ENCODE measurements at places on chromosomes 3 and 15.

- no peak for DNase-seq
These were observed 39.3 kb downstream of the PPCDC start for GRCh38 chr15:75062706-75063105.

- no peak for DNase-seq
These were observed 217.2 kb upstream of the UBE2E1 start for GRCh38 chr3:23588547-23588946.

GRCh38 chr3:168249205-168249549 lies 153.5 kb upstream of the GOLIM4 start:
- no peak for DNase-seq

GRCh38 chr3:156718622-156719306 lies 44.4 kb downstream of the TIPARP start:
- DNase-seq = no peak

DNA sequence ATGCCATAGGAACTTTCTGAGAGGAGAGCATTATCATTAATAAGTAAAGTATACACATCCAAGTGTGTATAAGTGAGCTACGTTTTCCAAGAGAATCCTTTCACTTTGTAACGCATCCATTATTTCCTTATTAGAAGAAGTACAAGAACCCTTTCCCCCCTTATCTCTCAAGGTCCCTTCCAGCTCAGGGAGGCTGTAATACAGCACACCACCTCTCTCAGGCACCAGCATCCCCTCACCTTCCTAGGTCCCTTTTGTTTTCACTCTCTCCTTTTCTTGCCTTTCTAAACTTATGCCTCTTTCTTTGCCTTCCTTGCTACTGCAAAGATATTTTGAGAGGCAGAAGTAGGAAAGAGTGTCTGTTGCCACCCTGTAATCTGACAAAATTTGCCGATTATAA lies 446.0 kb downstream of the GRM7 start:
- DNase-seq = no peak

DNA sequence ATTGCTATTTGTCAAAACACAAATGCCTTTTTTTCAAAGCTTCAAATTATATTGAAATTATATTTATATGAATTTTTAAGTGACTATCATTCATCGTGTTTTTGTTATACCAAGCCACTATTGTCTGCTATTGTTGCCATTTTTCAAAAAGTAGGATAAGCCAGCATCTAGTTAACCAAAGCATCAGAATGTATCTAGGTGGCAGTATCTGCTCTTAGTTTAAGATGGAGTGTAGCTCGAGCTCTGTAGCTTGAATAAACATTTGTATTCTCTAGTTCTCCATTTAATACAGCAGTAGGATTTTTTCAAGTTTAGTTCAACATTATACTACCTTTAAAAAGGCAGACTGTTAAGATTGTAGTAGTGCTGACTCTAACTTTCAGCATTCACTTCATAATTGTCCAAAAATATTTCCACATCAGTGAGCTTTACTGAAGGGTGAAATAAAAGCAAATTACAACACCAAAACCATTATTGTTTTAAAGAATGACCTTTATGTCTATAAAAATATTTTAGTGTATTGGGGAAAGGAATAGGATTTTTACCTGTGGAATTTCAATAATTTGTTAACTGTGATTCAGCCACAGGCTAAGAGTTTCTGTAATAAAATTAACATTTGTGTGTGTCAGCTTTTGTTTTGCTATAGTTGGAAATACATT lies 19.6 kb upstream of the C15orf61 start:
- no peak for DNase-seq

- no peak for DNase-seq
These were observed 147.8 kb upstream of the IL12A start for GRCh38 chr3:159840703-159841299.

DNA sequence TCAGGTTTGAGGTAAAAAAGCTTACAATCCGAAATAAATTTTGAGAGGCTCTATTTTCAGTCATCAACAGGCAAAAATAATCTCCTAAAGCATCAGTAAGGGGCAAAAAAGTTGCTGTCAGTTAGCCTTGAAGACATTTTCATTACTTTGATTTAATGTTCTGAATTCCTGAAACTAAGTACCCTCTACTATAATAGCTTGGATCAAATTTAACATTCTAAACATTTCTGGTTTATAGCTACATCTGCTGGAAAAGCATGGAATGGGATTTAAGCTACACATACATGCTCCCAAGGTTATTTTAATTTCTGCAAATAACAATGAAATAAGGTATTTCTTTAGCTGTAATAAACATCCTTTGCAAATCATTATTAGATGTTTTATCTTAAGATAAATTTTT lies 245.4 kb downstream of the ULK4 start:
- no peak for DNase-seq

DNA sequence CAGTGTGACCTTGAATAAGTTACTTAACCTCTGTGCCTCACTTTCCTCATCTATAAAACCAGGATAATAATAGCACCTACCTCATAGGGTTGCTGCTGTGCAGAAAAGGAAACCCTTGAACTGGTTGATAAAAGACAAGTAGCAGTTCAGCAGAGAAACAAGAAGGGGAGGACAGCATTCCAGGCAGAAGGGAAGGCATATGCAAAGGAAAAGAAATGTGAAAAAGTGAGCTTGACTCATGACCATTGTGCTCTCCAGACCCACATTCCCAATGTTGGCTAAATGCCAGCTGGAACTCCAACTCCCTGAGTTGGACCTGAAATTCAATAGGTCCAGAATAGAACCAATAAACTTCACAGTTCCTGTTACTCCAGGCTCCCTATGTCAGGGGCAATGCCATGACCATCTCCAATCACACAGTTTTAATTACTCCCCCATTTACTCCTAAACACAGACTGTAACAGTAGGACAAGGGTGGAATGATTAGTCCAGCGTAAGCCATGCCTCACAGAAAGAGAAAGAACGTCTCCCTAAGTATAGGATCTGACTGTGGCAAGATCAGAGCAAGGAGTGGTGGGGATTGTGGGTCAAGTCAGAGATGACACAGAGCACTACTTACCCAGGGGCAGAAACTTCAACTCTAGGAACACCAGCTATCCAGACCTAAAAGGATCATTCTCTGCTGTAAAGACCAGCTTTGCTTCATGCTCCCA lies 26.9 kb downstream of the PRKAR2A start:
- no peak for DNase-seq

- DNase-seq = no peak
These were observed 141.5 kb downstream of the RORA start for GRCh38 chr15:61087573-61087972.

GRCh38 chr15:40314723-40315276 lies 7.1 kb upstream of the PLCB2 start:
- DNase-seq = no peak

All from suppressor macrophage (primary cell).